ENCODE measurements at places on chromosomes 3 and 15. TPM values are rescaled to one million over a fixed set of nuclear protein-coding genes. Genes with fewer than 3 reads are reported as not detected.

Gene ABI3BP
- total RNA-seq = 1.2 TPM

Gene RTP1
- not detected for total RNA-seq

Gene ANKRD63
- not detected for total RNA-seq

Gene NANOGP8
- total RNA-seq = not detected

Gene CFAP161
- not detected for total RNA-seq

Gene CRYGS
- total RNA-seq = 3.8 TPM

Gene VILL
- 15.4 TPM for total RNA-seq

Gene SPINK8
- not detected for total RNA-seq

Gene PPP1R14D
- not detected for total RNA-seq

Gene FSTL1
- total RNA-seq = 0.16 TPM

Gene SAXO2
- total RNA-seq = not detected

Gene CSPG5
- 0.32 TPM for total RNA-seq

Gene LDHAL6B
- total RNA-seq = not detected

Gene MED12L
- total RNA-seq = 2.2 TPM

Gene MGA
- 37.5 TPM for total RNA-seq

Gene SI
- not detected for total RNA-seq

Gene MYD88
- total RNA-seq = 69.3 TPM

Gene LIPH
- not detected for total RNA-seq

Gene HRG
- total RNA-seq = not detected

Gene KIF15
- 60.6 TPM for total RNA-seq

Gene MINDY4B
- not detected for total RNA-seq
